COLO829 (cell line): ENCODE measurements at places on chromosomes 11 and 22.

DNA sequence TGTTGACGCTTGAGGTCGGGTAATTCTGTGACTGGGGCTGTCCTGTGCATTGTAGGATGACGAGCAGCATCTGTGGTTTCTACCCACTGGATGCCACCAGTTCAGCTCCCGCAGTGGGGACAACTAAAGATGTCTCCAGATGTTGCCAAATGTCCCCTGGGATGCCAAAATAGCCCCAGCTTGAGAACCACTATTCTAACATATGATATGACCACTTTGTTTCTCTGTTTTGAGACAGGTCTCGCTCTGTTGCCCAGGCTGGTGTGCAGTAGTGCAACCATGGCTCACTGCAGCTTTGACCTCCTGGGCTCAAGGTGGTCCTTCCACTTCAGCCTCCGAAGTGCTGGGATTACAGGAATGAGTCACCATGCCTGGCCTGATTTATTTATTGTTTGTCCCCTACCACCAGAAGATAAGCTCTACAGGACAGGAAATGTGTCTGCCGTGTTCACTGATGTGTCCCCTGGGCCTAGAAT lies 4.4 kb upstream of the MEN1 start:
- DNase-seq, result no peak

DNA sequence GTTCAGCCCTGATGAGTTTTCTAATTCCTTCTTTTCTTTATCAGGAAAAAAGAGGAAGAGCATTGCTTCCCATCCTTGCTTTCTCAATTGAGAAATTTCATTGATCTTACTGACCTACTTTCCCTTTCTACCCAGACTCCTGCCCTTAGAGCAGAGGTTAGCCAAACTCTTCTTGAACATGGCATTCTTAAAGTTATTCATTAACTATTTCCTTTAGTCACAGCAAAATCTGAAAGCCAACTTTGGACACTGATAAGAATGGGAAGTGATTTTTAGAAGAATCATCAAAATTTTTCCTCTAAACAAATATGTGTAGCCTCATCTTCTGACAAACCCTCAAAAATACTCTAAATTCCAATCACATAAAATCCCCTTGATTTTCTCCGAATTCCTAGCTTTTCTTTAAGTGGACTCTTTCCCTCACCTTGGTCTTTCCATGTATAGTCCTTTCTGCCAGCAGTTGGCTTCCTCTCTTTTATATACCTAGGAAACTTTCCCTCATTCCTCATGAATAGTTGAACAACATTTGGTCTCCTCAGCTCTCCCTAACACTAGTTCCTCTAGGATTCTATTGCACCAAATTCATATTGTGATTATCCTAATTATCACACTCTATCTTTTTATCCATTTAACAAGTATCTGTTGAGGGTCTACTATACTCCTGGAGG lies 566.7 kb upstream of the CCDC90B start:
- DNase-seq, result no peak

DNA sequence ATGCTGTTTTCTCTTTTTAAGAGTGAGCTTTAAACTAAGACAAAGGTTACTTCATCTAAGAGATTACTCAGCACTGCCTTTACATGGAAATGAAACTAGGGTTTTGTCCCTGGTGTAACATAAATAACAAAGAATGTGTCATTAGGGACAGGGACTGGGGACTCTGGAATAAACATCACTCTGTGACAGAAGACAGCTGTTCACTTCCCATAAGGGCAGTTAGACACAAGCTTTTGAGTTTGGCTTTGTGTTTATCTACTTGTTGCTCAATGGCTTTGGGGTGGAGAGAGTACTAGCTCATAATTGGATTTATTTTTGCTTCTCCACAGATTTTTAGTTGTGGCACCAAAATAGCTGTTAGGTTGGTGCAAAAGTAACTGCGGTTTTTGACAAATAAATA lies 154.5 kb downstream of the OR4C45 start:
- no peak for DNase-seq

DNA sequence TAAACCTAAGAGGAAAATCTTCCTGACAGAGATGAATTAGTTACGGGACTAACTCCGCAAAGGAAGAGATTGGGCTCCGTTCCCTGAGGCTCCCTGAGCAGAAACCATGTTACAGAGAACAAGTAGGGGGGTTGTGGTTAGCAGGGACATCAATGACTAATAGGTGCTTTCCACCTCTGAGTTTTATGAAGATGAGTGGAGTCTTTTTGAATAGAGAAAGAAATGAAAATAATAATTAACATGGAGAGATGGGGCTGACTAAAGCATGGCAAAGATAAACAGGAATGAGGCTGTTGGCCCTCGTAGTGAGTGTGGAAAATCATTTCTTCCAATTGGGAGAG lies 47.5 kb upstream of the PICALM start:
- DNase-seq, result no peak

GRCh38 chr11:46930089-46930488 lies 6.5 kb upstream of the CSTPP1 start:
- no peak for DNase-seq

DNA sequence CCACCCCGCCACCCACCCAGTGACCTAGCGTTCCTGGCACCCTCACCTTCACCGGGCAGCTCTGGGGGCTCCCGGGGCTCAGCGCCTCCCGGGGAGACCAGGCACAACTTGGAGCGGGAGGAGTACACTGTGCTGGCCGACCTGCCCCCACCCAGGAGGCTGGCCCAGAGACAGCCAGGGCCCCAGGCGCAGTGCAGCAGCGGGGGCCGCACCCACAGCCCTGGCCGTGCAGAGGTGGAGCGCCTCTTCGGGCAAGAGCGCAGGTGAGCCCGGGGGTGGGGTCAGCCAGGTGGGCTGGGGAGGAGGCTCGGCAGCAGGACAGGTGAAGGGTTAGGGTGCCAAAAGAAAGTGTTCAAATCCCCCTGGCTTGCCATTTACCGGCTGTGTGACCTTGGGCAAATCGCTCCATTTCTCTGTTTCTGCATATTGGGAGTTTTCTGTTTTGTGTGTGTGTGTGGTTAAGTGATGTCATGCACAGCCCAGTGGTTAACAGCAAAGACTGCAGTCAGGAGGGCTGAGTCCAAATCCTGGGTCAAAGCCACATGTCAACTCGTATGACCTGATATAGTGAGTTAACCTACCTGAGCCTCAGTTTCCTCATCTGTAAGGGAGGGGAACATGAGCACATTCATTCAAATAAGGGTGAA lies 29.5 kb downstream of the TRIOBP start:
- no peak for DNase-seq

- DNase-seq, result no peak
These were observed 10.5 kb downstream of the PICALM start for GRCh38 chr11:86058360-86058759.

GRCh38 chr11:104402812-104403521 lies 239.0 kb upstream of the PDGFD start:
- no peak for DNase-seq

GRCh38 chr11:27524155-27524554 lies 17.6 kb upstream of the LIN7C start:
- no peak for DNase-seq

DNA sequence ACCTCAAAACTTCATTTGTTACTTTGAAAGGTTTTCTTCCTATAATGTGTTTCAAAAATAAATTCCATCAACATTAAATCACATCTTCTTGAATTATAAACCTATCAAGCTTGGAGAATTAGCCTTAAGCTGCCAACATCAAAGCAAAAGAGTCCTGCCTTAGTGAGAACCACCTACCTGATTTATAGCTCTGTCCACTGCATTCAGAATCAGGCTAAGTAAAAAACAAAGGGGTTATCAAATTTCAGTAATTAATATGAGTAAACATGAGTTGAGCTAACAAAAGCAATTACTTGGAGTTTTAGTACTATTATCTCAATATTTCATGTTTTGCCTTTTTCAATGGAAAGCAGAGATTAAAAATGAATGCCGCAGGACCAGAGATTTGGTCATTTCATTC lies 73.9 kb downstream of the CADM1 start:
- no peak for DNase-seq

DNA sequence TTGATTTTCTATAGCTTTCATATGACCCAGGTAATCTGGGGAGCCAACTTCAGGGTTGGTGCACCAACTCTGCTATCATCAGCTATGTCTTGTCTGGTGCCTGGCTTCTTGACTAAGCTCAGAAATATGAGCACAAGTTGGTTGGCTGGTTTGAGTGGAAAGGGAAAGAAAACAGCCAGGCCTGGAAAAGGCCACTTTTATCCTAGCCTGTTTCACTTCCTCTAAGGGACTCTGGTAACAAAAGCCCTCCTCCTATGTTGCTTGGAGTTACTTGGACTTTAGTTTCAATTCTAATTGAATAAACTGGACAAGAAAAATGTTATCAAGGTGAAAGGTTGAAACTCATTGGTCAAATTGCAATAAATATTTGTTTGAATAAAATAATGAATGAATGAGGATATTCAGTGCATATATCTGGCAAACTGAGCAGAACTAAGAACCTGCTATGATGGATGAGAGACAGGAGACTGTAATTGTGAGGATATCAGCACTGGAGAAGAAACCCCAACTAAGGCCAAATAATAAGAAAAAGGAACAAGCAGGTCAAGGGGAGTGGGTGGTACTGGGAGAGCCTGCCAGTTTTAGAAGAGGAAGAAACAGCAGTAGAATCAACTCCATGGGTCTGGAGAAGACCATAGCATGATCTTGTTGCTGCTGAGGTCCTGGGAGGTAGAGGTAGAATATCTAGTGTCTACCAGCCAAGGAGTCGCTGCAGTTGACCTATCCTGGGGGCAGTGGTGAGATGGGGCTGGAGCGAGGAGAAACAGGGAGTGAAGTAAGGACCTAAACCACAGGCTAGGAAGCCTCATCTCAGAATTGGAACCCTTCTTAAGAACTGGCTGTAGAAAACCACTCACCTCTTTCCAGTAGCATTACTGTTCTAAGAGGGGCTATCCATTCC lies 8.2 kb downstream of the ROBO4 start:
- no peak for DNase-seq

DNA sequence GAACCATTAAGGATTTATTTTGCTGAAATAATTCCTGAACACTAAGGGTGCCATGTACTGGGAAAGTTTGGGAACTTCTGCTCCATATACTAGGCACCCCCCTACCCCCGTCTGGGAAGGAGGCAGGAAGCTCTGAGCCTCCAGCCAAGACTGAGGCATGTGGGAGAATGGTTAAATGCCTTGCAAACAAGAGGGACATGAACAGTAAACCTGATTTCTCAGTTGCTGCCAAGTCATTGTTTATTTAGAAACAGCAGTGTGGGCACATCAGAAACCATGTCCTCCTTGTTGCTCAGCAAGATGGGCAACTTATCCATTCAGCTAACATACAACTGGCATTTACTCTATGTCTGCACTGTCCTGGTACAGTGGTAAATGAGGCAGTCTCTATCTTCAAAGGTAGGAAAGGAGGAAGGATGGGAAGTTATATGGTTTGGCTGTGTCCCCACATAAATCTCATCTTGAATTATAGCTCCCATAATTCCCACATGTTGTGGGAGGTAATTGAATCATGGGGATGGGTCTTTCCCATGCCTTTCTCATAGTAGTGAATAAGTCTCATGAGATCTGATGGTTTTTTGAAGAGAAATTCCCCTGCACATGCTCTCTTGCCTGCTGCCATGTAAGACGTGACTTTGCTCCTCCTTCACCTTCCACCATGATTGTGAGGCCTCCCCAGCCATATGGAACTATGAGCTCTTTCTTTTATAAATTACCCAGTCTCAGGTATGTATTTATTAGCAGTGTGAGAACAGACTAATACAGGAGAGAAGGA lies 459.1 kb downstream of the MIAT start:
- DNase-seq, result no peak

DNA sequence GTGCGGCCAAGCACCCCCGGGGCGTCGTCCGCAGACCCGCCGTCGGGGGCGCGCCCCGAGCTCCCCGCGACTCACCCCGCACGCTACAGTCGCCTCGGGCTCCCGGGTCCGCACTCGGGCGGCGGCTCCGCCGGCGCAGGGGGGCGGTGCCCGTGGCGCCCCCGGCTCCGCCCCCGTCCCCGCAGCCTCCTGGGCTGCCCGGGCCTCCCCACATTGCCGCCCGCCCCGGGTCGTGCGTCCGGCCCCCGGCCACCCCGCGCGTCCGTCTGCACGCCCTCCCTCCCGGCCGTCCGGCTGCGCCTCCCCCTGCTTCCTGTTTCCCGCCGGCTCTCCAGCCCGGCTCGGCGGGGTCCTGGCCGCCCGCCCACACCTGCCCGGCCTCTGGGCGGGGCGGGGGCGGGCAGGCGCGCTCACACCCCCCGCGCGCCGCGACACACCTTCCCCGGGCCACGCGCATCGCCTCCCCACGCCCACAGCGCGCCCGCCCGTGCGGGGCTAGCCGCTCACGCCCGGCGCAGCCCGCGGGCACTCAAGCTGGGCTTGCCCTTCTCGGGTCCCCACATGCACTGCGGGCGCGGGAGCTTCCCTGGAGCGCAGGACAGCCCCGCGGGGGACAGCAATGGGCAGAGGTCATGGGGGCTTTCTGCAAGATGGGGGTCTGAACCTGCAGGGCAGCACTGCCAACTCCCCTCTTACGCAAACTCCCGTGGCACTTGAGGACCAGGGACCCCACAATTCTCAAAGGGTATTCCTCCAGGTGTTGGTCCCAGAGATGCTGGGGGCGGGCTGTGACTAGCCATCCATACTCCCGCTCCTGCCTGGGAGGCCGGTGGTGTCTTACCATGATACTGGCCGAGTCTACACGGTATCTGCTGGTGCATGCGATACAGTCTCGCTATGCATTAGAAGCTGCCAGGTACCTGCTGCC lies at the start of gene CARD10:
CARD10 (minus strand) TSS at position 148 of the 928 bp plus-strand sequence. CDS start 215 bp downstream, outside the sequence.
- DNase-seq, result no peak
